Stimulated activated CD4-positive, alpha-beta T cell treated with anti-CD3 and anti-CD28 coated beads, Interleukin-1b, Interleukin-23, amount 100 ng/mL, for 48 hours (primary cell): ENCODE measurements at places on chromosomes 2 and 18.

- no peak for DNase-seq
Observed at GRCh38 chr2:105432749-105433148, 33.9 kb upstream of the FHL2 start.

DNA sequence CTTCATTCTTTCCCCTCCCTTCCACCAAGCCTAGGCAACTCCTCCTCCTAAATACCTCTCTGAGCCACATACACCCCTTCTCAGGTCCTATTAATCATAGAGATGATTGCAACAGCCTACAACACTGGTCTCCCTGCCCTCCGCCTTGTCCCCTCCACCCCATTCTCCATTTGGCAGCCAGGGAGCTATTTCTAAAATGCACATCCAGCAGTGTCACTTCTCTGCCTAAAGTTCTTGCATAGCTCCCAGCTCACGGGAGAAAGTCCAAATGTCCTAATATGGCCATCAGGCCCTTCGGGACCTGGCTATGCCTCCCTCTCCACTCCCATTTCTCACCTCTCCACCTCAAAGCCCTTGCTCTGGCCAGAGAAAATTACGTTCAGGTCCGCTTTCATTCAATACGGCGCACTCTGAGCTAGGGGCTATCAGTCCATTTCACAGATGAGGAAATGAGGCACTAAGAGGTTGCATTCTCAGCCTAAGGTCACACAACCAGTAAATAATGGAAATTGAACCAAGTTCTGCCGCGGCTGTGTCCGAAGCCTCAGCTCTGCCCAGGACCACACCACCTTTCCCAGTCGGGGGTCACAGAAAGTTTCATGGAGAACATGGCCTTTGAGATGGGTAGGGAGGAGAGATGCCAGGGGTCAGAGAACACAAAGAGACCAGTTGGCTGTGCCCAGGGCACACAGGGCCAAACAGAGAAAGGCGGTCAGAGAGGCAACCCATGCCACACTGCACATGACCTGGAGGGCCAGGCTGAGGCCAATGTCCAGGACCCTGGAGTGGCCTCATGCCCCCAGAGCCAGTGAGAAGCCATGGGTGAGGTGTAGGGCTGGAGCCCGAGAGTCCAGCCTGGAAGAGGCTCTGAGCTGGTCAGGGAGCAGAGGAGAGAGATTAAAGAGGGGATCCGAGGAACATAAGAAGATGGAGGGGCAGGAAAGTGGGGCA is 72.8 kb downstream of the TNS1 start:
- DNase-seq = no peak

DNA sequence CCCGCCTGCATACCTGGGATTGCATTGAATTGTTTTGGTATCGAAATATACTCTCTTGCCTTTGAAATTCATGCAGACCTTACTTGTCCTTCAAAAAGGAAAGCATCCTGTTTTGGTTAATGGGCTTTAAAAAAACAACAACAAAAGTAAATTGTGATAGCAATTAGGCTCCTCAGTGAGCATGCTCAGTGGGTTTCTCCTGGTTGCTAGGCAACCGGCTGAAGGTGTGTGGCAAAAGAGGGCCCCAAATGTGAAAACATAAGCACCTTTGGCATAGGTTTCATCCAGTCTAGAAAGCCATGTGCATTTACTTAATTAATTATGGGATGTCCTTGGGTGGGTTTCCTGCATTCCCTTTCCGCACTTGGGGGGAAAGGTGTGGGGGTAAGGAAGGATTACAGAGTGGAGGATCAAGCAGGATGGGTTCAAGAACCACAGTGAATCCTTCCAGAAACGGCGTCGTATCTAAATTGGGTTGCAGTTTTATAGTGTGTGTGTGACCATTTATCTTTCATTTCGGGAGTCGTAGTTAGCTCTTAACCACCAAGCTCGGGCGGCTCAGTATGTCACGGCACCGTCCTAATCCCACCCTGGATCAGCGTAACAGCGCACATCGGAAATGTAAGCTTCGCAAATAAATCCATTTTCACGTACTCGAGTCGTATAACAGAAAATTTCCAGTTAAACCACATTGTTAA is 274.9 kb upstream of the TCF4 start:
- no peak for DNase-seq

GRCh38 chr2:134206031-134206430 is 47.8 kb upstream of the MGAT5 start:
- DNase-seq = no peak

- DNase-seq = no peak
Observed at GRCh38 chr2:2232167-2232566, 98.9 kb downstream of the MYT1L start.

GRCh38 chr18:48459016-48459415 is 49.8 kb upstream of the ZBTB7C start:
- DNase-seq = no peak

GRCh38 chr2:64989982-64990614 is 899 bp downstream of the SLC1A4 start:
- DNase-seq = no peak

DNA sequence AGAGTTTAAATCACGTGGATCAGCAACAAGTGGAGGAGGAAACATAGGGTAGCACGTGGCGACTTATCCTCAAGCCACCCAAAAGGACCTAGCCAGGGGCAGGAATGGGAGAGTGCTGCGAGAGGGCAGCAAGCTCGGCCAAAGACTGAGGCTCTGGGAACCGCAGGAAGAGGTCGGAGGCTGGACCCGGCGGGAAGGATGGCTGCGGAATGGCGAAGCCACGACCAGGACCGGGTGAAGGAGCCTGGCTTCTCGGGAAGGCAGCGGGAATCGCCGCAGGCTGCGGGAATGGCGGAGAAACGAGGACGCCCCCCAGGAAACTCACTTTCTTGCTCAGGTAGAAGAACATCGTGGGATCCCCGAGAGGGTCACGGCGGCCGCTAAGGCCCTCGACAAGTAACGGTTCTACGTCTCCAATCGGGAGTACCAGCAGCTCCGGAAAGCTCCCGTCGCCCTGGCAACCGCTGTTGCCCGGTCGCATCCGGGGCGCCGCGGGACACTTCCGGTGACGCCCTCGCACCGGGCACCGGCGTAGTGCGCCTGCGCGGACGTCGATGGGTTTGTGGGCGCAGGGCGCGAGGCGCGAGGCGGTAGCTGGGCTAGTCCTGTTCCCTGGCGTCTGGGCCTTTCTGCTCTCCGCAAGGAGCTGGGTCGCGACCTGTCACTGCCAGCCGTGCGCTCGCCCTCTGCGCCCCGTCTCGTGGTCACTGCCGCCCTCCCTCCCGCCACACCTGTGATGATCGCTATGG is at the start of gene WDR35:
Gene WDR35, minus strand, starts transcription at position 439 of the 749 bp plus-strand sequence. Its CDS starts 90 bp downstream, at position 349.
- peak; percentile 91 for DNase-seq

- DNase-seq = no peak
Observed at GRCh38 chr18:57404345-57404744, 30.8 kb upstream of the ONECUT2 start.
